ENCODE measurements at places on chromosomes 5 and 9.

DNA sequence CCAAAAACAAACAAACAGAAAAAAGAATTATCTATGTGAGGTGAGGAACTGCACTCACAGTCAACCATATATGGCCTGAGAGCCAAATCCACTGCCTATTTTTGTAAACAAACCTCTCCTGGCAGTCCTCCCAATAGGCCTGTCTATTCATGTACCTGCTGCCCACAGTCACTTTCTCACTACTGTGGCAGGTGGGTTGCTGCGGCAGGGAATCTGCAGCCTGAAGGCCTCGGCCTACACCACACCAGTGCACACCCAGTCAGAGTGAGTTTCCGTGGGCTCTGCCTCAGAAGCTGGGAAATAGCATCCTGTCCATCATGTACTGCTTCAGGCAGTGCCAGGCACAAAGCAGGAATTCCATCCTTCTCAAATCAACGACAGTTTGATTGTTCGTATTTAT, 82.3 kb downstream of the SPTLC1 start:
- DNase-seq = no peak

- no peak for DNase-seq
These were observed 11.1 kb upstream of the ESM1 start for GRCh38 chr5:54996466-54996865.

DNA sequence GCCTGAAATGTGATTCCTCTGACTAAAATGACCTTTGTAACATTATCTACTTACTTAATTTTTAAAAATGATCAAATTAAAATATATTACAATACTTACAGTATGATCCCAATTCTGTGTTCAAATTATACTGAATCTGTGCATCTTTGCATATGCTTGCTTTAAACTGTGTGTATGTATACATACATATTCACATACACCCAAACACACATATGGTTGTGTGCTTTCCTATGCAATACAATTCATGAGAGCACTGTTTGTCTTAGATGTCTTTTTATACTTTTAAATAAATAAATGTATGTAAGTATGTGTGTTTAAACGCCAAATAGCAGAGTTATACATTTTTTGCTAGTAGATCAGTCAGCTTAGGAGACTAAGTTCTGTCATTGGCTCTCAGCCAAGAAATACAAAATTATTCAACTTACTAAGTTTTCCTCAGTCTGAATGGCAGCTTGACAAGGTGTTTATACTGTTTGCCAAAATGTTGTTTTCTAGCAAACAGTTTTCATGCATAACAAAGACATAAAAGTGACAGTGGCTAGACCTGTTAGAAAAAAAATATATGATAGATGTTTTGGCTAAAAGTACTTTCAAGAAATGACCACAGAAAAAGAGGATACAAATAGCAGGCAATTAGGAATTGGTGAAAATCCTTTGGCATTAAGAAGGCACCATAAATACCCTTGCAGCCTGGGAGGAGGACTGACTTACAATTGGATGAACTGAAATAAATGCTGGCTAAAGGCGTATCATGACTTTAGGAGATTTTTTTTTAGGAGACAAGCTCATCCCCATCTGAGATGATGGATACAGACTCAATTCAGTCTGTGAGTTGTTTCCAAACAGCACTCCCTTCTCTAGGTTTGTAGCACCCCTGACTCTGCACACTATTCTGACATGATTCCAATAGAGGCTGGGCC, 7.9 kb downstream of the TICAM2 start:
- no peak for DNase-seq

GRCh38 chr5:153827397-153827796, 211.3 kb downstream of the FAM114A2 start:
- no peak for DNase-seq

GRCh38 chr5:134530301-134531077, 5.0 kb downstream of the JADE2 start:
- DNase-seq = no peak

- DNase-seq = no peak
These were observed 469.4 kb downstream of the CDK5RAP2 start for GRCh38 chr9:120110520-120110919.

DNA sequence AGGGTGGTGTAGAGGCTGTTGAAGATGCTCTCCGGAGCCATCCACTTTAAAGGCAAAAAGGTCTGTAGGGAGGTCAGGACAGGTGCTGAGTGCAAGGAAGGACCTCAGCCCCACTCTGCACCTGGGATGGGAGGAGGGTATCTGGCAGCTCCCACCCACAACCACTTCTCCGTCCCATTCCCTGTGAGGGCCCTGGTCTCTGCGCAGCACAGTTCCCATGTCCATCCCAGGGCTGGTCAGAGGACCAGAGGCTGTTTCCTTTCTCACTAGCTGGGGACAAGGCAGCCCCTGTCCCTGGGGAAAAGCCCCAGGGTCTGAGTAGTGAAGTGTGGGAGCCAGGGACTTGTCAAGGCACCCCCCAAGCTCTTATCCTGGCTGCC, 33.7 kb upstream of the CSF1R start:
- DNase-seq = peak; percentile 41

DNA sequence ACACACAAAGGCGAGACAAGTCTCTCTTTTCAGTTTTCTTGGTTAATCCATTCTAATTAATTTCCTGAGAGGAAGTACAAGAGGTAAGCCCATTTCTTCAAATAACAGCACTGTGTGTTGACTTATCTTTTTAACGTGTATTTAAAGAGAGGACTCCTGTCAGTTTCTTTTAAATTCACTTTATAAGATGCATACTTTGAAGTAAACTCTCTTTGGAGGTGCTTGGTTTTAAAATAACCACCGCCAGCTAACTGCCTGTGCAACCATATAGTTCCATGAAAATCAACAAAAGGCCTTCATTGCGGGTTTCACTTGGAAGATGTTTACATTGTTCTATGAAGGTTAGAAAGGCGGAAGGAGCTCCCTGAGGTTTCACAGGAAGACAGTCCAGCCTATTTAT, 13.1 kb upstream of the SERINC5 start:
- no peak for DNase-seq
